ENCODE measurements at places on chromosomes 12 and 14. TPM values are rescaled to one million over a fixed set of nuclear protein-coding genes. Genes with fewer than 3 reads are reported as not detected.

KLRG1 gene
- 1.0 TPM for total RNA-seq

DNA sequence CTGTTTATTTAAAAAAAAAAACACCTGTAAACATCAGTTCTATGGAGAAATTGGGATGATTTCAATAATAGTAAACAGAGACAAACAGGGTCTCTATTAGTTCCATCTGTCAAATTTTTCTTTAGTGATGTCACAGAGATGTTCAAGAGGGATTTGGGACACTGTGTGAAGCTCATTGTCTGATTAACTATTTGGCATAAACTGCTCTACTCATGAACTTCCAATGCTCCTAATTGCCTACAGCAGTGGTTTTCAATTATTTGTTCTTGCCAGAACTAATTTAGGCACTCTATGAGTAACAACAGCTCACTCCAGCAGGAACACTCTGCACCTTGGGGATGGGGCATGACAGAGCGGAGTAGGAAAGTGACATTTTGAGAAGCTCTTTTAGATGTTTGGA is 250.1 kb upstream of the PRKD1 start:
- no peak for DNase-seq

DNA sequence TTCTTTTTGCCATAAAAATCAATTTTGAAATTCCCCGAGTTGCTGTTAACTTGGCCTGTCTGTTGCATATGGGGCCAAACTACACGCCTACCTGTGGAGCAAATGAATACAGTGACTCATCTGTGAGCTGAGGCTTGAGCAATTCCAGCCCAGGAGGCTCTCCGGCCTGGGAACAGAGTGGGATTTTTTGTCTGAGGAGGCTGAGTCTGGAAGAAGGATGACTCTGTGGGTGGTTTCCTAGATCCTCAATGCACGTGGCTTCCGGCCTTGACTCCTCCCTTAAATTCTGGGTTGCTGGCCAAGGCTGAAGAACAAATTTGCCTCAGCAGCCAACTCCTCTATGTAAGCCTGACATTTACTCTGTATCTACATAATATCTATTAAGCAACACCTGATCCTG is 124.1 kb downstream of the SSPN start:
- peak; percentile 60 for DNase-seq

DNA sequence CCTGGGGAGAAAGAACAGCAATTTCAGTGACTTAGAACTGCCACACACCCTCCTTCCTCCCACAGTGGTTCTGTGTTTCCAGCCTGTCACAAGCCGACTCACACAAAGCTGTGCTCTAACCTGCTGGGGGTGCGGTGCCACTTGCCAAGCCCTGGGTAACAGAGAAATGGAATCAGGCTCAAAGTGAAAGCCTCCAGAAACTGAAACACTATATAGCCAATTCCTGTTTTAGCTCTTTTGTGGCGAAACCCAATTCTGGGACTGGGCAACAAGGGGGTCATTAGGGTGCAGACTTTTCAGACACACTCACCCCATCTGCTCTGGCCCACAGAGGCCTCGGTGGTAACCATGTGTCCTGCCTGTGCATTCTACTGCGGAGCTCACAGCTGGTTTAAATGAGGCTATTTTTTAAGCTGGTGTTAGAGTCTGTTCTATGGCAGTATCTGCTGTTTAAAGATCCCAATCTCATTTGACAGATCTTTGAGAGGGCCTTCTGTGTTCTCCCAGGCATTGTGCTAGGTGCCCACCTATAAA is 15.2 kb upstream of the ACTR6 start:
- peak; percentile 18 for DNase-seq

GLIPR1L1 gene
- total RNA-seq: not detected

P2RX2 gene
- not detected for total RNA-seq

DNA sequence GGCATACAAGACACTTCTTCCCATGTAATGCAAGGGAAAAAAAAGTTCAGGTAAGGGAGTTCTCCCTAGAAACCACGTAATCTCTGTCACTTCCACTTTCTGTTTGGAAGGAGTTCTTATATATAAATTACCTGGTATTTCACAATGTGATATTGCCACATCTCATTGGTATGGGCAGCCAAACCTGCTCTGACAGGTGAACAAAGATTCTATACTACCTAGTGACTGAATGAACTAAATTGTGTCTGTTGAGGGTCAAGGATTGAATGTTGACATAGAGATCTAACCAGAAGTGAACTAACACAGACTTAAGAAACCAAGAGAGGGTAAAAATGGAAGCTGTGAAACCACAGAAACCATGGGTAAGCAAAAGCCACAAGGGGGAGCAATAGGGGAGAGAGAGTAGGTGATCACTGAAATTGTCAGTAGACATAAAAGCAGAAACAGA is 161.3 kb downstream of the RPL10L start:
- DNase-seq: peak; percentile 0

- no peak for DNase-seq
These were observed 30.4 kb upstream of the CACNA2D4 start for GRCh38 chr12:1948883-1949282.

STON2 gene
- 78.1 TPM for total RNA-seq

DNA sequence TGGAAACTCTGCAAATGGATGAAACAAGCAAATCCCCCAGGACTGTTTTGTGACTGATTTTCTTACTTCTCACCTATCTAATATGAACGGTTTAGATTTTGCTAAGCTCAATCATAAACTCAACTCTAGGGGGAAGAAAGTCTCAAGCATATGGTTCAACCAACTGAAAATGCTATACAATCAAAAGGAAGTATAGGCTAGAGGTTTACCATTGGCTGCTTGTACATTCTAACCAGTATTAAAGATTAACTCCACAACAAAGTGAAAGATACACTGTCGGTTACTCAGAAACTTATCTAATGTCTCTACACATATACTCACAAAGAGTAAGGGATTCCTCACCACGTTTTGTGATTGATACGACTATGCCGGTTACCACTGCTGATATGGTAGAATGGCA is 281.8 kb upstream of the SOX5 start:
- DNase-seq: no peak

NAB2 gene
- total RNA-seq: 50.6 TPM

- peak; percentile 36 for DNase-seq
These were observed at the start of gene HIP1R for GRCh38 chr12:122834921-122835749. Gene HIP1R (plus strand): TSS chr12:122835457. CDS start chr12:122835551, 94 bp downstream.

DNA sequence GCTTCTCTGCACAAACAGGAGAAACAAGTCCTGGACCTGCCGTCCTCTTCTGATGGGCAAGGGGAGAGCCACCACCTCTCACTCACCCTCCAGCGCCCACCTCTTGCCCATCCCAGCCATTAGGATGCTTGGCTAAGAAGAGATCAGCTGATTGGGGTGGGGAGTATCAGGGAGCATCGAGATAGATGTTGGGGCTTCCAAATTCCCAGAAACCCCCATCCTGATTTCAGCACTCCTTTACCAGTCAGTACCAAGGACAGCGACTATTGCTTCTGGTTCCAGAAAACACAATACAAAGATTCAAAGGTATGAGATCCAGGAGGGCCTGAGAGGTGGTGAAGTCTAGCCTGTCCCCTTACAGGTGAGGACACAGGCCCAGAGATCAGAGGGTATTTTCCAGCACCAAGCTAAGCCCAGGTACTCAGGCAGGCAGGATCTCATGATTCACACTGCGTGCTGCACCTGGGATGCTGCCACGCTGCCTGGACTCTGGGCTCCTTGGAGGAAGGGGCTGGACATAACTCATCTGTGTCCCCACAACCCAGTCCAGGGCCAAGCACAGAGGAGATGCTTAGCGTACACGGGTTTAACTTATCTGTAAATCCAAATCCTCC is 76.6 kb downstream of the TUNAR start:
- peak; percentile 10 for DNase-seq

DNA sequence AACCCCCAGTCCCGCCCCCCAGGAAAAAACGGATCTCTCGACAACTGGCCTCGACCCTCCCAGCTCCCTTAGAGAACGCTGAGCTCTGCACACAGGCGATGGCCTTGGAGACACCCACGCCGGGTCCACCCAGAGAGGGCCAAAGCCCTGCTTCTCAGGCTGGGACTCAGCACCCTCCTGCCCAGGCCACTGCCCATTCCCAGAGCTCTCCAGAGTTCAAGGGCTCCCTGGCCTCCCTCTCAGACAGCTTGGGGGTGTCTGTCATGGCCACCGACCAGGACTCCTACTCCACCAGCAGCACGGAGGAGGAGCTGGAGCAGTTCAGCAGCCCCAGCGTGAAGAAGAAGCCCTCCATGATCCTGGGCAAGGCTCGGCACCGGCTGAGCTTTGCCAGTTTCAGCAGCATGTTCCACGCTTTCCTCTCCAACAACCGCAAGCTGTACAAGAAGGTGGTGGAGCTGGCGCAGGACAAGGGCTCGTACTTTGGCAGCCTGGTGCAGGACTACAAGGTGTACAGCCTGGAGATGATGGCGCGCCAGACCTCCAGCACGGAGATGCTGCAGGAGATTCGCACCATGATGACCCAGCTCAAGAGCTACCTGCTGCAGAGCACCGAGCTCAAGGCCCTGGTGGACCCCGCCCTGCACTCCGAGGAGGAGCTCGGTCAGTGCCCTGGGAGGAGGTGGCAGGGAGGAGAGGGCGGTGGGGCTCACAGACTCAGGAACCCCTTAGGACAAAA is 95.8 kb downstream of the LGMN start:
- DNase-seq: no peak

SLCO1B1 gene
- total RNA-seq: not detected

NAV3 gene
- 70.5 TPM for total RNA-seq

FOXG1 gene
- not detected for total RNA-seq

PPFIA2 gene
- total RNA-seq: not detected

- DNase-seq: no peak
These were observed 433.3 kb upstream of the PRICKLE1 start for GRCh38 chr12:43022838-43023237.

- no peak for DNase-seq
These were observed 109.5 kb downstream of the TSPAN9 start for GRCh38 chr12:3186546-3187215.

GRCh38 chr12:49548822-49549648 is 10.2 kb downstream of the KCNH3 start:
- no peak for DNase-seq

GRCh38 chr12:53577941-53578352 is 48.2 kb downstream of the ATF7 start:
- no peak for DNase-seq

GRCh38 chr12:97559267-97559666 is 96.7 kb downstream of the RMST start:
- no peak for DNase-seq

GRCh38 chr12:104751594-104751993 is 206.5 kb downstream of the SLC41A2 start:
- no peak for DNase-seq

TMEM30B gene
- total RNA-seq: 0.16 TPM

TC2N gene
- total RNA-seq: not detected

- DNase-seq: no peak
These were observed 13.1 kb upstream of the METAP2 start for GRCh38 chr12:95460896-95461295.

LRFN5 gene
- not detected for total RNA-seq

DNA sequence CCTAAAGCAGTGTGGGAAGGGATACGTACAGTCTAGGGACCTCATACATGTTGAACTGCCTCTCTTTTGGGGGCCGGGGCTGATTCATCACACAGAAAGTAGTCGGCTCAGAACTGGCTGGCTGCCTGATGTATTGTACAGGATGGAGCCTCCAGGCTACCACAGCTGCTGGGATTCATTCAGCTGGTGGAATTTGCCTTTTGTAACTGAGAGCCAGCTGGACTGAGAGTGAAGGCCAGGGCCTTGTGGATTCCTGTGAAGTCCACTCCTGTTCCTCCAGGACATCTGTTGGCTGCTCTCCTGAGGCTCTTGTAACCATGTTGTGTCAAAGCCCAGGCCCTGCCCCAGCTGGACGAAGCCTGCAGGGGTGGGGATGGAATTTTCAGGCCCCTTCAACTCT is 116.3 kb upstream of the PRICKLE1 start:
- DNase-seq: peak; percentile 99

GRCh38 chr14:64844272-64844671 is 35.4 kb downstream of the SPTB start:
- no peak for DNase-seq

DNA sequence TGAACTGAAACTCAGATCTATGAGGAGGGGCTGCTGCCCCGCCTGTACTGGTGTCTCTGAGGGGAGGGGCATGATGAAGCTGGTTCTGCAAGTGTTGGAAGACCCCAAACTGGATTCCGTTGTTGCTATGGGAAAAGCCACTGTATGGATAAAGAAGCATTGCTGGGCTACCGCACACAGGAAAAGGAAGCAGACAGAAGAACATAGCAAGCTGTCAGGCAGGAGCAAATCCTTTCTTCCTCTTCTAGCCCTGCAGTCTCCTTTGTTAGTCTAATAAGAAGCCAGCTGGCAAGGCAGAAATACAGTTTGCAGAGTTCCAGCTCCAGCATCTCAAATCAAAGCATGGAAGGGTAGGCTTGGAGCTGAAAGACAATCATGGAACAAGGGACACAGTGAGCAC is 26.3 kb upstream of the NR1H4 start:
- no peak for DNase-seq

KRT73 gene
- not detected for total RNA-seq

GLS2 gene
- total RNA-seq: not detected

DNA sequence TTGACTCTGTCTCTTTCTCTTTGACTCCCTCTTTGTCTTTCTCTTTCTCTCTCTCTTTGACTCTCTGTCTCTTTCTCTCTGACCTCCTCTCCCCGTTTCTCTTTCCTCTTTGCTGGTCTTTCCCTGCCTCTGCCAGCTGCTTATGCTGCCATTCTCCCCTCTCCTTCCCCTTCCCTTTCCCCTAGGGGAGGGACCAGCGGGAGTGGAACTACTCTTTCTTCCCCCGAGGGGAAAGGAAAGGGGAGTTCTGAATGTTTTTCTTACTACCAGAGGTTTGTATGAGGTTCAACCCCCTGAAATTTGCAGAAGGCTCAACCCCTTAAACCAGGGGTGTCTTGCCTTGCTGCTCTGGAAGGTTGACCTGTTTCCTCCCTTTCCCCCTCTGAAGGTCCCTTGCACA is 24.7 kb upstream of the RNASE1 start:
- DNase-seq: no peak

DNA sequence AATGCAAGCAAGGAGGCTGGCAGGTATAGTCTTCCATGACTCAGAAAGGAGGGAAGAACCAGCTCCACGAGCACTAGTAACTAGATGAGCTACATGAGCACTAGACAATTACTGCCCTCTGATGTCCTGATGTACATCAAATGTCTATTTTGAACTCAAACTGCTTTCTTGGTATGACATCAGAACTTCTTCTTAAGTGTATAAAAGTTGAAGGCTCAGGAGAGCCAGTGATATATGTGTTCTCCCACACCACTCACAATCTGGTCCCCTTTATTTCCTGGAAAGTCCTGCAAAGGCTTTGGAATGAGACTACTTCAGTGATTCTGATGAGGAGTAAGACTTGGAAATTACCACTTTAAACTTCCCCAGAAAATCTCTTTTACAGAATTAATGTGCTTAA is 18.5 kb upstream of the DHRS7 start:
- no peak for DNase-seq

GRCh38 chr14:20499108-20499507 is 6.2 kb upstream of the RNASE10 start:
- peak; percentile 9 for DNase-seq

DNA sequence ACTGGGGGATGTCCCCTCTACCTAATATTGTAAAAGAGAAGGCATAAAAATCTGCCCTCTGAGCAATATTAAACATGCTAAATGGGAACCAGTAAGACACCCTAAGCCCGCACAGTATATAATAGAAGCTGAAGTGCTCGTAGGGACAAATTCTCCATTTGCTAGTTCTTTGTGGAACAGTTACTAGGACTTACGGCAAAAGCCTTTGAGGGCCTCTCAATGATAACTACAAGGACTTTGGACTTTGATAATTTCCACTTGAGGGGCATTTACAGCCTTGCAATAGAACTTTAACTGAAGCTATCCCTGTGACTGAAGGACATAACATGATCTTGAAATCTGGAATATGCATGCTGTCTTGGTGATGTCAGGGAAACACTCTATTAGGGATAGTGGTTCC is 111.5 kb upstream of the IFNG-AS1 start:
- no peak for DNase-seq
